Naive thymus-derived CD8-positive, alpha-beta T cell (primary cell): ENCODE measurements at places on chromosomes 3 and 15.

GRCh38 chr15:71800835-71801745 lies 9.3 kb upstream of the NR2E3 start:
- no peak for DNase-seq

- no peak for DNase-seq
These were observed 232.5 kb upstream of the ST8SIA2 start for GRCh38 chr15:92161039-92161670.

GRCh38 chr3:13655061-13655913 lies 106.4 kb downstream of the FBLN2 start:
- DNase-seq: peak; percentile 25

DNA sequence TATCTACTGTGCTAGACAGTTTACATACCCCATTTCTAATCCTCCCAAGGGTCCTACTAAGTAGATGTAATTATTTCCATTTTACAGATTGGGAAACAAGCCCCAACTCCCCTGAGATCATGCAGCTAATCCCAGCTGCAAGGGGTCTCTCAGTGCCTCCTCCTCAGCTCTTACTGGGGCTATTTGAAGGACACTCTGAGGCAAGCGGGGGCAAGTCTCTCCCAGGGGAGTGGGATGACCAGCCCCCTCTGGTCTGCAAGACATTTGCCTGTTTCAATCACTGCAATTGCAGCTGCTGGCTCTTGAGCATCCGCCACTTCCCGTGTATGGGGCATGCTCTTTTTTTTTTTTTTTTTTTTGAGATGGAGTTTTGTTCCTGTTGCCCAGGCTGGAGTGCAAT lies 11.4 kb downstream of the LAMP3 start:
- no peak for DNase-seq

GRCh38 chr3:56855856-56856512 lies 54.2 kb upstream of the ARHGEF3 start:
- no peak for DNase-seq

DNA sequence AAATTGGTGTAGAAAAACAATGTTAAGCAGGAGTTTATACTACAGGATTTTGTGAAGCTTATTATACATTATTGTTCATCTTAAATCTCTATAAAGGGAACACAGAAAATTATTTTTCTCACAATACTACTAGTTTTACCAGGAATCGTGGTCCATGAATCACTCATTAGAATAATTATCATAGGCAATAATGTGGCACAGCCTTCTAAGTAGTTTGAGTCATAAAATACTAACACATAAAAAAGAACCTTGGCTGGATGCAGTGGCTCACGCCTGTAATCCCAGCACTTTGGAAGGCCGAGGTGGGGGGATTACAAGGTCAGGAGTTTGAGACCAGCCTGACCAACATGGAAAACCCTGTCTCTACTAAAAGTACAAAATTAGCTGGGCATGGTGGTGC lies 393.1 kb upstream of the ZNF717 start:
- no peak for DNase-seq

- DNase-seq: no peak
These were observed 35.4 kb upstream of the GRM7 start for GRCh38 chr3:6825524-6825923.

DNA sequence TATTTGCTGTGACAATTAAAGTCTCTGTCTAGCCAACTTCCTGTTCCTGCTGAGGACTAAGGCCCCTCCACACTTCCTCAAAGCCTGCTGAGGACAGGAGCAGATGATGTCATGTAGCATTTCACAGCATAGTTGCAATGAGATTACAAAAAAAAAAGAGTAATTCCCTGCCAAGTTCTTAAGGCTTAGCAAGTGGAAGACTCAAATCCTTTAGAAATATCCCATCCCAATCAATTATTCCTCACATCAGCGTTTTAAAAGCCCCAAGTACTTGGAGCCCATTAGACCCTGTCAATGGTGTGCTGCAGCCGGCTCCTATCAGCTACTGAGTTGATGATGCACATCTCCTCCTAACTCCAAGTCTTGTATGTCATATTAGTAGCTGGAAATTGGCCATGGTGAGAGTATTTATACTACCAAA lies 51.7 kb downstream of the TRANK1 start:
- no peak for DNase-seq
